NCI-H1105 treated with DMSO at 0.1 percent for 48 hours (cell line): ENCODE measurements at places on chromosomes 16 and 17.

DNA sequence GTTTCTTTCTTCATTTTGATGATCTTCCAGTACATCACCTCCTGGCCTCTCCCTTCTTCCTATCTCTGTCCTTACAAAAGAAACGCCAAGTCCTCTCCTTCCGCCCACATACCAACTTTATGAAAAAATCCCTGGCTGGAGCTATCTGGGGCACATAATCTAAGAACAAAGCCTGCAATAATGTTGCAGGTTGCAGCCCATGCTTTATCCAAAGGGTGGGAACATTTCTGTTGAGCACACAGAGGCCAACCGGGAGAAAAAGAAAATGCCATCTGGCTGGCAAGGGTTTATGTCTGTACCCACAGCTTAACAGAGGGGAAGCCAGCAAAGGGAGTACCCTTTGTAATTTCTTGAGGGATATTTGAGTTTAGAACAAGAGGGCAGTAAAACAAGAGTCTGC, 409.6 kb downstream of the SOX9 start:
- no peak for DNase-seq

DNA sequence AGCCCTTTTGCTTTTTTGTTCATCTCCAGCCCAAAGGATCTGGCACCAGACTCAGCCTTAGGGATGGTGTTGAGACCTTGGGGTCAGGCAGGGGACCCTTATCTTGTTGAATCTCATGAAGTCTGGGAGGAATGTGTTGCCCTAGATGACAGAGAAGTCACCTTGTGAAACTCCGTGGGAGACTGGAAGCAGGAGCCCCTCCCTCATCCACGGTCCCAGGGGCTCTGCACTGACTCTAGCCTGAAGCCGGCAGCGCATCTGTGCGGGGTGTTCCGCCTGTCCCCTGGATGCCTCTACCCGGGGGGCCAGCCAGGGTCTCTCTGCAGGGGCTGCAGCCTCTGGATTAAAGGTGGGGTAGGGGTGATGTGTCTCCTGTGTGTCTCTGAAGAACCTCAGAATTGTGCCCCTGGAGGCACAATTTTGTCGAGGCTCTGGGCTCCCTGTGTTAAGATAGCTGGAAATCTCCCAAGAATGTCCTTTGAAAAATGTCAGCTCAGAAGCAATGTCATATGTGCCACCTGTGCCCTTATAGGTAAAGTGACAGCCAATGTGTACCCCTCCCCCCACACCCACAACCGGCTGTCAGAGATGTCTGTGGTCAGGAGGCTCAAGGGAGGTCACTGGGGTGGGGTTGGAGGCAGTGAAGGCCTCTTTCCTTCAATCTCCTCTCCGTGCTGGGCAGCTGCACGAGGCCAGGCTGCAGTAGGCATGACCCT, 32.1 kb upstream of the CDC42EP4 start:
- DNase-seq: no peak

DNA sequence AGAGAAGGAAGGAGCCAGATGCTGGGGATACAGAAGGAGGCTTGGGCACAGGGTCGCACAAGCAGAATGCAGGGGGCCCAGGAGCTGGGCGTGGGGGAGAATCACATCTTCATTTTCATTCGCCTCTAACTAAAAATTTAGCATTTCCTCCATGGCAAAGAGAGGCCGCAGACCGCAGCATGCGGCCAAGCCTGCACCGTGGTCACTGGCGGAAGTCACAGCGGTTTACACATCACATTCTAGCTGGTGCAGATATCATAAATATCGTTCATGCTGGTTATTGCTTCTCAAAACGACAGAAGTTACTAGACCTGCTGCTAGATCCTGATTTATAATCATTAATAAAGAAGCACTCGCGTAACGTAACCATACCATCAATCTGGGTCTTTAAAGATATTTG, 162.0 kb downstream of the NTN1 start:
- no peak for DNase-seq

DNA sequence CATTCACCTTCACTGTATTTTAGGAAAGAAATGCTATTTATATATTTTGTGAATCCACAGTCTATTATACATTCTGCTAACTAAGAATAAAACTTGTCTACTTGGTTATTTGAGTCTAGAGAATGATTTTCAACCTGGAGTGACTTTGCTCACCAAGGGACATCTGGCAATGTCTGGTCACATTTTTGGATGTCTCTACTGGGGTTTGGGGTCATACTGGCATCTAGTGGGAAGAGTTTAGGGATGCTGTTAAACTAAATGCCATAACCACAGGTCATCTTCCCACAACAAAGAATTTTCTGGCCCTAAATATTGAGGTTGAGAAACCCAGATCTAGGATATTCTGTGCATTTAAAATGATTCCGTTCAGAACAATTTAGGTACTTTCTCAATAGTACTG, 26.0 kb downstream of the KCNJ16 start:
- no peak for DNase-seq

DNA sequence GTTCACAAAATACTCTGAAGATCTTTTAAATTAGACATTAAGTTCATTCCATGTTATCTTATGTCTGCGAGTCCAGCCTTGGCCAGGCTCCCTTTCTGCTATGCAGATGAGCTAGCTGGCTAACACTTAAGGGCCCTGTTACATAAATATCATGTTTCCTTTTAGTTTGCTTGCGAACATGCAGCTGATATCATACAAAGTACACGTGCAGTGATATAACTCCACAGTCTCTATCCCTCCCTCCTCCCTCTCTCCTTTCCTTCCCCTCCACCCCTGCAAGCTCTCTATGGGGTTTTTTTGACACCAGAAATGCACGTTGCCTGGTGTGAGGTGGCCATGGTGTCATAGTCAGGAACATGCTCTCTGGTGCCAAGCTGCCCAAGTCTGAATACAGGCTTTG, 46.1 kb downstream of the ARHGAP17 start:
- no peak for DNase-seq

- no peak for DNase-seq
These were observed 102.6 kb downstream of the ZNF778 start for GRCh38 chr16:89319886-89320781.

DNA sequence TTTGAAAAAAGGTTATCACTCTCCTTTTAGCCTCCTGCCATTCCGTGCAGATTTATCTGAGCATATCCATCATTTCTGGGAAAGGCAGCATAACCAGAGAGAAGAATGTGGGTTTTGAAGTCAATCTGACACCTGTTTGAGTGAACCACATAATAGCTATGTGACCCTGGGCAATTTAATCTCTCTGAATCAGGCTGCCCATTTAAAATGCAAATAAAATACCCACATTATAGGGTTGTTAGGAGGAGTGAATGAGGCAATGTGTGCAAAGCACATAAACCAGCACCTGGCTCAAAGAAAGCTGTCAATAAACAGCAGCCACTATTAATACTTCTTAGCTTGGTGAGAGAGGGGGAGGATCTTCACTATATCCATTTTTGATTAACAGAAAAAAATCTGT, 88.0 kb downstream of the CACNG1 start:
- DNase-seq: peak; percentile 62

- peak; percentile 100 for DNase-seq
These were observed at the start of the genes NUDT21 and OGFOD1 for GRCh38 chr16:56450986-56451752. TSS of gene NUDT21 (minus strand) at chr16:56451332. CDS start at chr16:56451202, 130 bp downstream. TSS of gene OGFOD1 (plus strand) at chr16:56451554. CDS start at chr16:56451613, 59 bp downstream.

DNA sequence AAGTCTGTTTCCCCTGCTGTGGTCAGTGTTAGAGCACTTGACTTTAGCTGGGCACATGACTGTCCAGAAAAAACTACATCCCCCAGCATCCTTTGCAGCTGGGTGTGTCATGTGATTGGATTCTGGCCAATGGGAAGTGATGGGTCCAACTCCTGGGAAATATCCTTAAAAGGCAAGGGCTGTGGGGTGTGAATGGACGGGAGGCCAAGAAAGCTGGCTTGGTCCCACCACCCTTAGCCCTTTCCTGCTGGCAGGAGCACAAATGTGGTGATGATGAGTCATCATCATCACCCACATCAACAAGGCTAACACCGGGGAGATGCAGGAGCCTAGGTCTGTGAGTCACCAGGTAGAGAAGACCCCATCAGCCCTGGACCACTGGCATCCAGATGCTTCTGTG, 341.7 kb downstream of the C16orf95 start:
- no peak for DNase-seq

GRCh38 chr17:82893779-82894178, 54.0 kb upstream of the ZNF750 start:
- no peak for DNase-seq

DNA sequence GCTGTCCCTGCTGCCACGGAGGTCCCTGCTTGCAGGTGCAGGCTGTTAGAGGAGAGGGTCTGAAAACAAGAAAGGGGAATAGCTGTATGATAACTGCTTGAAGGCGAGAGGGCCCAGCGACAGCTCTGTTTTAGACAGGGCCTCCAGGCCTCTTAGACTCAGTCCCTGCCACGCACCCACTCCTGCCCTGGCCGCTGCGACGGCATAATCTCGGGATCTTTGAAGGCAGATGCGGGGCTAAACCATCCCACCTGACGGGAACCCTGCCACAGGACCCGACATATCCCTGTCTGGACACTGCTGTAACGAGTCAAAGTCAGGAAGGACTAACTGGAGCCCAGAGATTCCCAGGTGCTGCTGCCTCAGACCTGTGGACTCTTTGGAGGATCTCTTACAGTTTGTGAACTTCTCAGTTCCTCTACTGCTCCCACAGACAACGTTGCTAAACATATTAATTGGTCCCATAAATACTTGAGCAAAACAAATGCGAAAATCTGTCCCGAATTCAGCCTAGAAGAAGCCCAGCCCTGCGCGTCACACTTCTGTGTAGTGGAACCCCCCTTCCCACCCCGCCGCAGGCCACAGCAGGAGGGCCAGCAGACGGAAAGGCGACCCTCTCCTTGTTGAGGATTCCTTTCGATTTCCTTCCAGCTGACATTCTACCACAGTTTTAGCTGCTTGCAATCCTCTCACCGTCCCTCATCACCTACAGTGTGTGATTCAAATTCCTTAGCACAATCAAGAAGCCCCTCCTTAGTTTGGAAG, 998 bp upstream of the TMEM11 start:
- no peak for DNase-seq

GRCh38 chr17:27927781-27928180, 34.6 kb upstream of the LYRM9 start:
- DNase-seq: no peak

DNA sequence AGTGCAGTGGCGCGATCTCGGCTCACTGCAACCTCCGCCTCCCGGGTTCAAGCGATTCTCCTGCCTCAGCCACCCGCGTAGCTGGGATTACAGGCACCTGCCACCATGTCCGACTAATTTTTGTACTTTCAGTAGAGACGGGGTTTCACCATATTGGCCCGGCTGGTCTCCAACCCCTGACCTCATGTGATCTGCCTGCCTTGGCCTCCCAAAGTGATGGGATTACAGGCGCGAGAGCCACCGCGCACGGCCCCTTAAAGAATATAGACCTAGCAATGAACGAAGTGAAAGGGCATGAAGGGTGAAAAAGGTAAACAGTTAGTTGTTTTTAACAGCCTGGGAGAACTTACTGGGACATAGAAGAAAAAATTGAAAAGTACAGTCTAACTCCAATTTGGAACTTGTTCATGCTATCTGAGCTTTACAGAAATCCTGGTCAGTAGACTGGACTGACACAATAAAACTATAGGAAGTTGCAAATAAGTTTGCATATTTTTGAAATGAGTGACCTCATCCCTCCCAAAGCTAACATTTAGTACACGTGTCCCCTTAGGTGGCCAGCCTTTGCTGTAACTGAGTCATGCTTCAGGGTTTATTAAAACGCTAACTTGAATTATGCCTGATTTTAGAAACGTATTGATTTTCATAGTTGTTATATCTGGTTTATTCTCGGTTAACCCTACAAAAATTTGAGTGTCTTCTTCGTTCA, 1.8 kb downstream of the COG1 start:
- DNase-seq: no peak

DNA sequence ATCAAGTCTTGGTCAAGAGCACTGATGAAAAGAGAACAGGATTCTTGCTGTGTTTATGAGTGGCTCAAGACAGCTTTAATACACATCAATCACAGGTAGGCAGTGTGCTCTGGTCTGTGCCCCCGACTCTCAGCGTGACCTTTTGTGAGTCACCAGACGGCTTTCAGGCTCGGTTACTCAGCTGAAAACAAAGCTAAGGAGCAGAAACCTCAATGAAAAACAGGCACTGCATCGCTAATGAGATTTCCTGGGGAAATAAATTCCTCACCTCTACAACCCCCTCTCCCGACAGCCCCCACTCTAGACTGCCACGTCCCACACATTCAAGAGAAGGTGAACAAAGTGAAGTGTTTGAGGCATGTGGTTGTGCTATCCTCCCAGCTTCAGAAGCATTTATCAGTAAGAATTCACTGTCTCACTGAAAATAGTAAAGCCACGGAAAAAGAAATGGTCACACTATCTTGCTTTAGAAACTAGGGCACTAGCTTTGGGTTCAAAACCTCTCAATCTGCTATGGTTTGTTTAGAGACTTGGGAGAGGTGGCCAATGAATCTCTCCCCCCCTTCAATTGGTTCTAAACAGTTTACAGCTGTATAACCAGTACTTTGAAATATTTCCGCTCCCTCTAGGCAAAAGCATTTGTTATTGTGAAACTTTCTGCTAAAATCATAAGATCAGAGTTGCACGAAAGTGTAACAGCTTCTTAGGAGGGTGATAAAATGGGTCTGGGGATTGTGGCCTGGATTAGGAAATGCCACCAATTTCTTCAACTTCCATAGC, 199.5 kb upstream of the PMFBP1 start:
- DNase-seq: no peak

DNA sequence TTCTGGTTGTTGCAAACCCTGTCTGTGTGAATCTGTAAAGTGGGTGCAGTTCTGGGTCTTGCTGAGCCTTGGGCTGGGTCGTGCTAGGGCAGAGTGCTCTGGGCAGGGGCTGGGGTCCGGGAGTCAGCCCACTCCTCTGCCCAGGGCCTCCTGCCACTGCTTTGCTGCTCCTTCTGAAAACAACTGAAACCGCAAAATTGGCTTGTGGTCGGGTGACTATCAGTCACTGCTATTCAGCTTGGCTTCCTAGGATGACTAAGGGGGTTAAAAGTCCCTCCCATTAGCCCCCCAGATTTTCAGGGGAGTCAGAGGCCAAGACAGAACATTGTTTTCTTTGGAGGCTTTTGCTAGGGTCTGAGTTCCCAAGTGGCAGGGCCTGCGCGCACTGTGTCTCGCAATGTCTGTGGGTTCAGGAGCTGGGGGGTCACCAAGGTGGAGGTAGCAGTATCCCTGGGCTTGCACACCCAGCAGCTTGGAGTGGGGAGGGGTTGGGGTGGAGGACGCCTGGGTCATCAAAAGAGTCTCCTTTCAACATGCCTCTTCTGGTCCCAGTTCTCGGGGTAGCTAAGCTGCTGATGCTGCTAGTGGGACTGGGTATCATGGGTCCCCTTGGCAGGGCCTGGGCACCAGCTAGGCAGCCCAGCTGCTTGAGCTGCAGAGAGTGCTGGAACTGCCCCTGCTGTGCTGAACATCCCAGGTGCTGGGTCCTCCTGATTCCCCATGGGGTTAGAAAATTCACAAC, 13.5 kb upstream of the TBX21 start:
- no peak for DNase-seq
